HT-29 (cell line): ENCODE measurements at places on chromosomes 12 and 14.

DNA sequence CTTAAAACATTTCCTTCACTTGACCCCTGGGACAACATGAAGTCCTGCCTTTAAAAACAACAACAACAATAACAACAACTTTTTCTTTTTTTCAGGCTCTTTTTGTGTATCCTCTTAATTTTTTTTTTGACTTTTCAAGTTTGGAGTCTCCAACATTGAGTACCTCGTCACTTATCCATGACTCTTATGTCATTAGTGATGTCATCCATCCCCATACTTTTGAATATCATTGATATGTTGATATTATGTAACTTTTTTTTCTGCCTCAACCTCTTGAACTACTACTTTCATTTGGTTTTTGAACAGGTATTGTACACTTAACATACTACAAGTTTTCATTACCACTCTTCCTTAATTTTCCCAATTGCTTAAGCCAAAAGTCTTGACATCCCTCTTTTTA, 143.0 kb upstream of the ATXN7L3B start:
- no peak for DNase-seq

DNA sequence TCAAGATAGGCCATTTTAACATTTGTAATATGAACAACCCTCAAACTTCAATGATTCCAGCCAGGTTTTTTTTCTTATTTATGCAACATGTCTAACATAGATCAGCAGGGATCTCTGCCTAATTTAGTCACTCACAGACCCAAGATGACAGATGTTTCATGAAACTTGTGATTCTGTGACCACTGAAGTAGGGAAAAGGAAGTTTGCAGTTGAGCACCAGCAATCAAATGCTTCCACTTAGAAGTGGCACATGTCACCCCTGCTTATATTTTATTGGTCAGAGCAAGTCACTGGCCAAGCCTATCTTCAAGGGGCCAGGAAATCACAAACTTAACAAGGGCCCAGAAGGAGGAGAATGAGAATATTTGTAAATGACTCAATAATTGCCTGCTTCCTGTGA, 150.6 kb downstream of the BCAT1 start:
- DNase-seq: no peak

GRCh38 chr14:37816135-37816534, 220.7 kb downstream of the TTC6 start:
- DNase-seq: no peak

DNA sequence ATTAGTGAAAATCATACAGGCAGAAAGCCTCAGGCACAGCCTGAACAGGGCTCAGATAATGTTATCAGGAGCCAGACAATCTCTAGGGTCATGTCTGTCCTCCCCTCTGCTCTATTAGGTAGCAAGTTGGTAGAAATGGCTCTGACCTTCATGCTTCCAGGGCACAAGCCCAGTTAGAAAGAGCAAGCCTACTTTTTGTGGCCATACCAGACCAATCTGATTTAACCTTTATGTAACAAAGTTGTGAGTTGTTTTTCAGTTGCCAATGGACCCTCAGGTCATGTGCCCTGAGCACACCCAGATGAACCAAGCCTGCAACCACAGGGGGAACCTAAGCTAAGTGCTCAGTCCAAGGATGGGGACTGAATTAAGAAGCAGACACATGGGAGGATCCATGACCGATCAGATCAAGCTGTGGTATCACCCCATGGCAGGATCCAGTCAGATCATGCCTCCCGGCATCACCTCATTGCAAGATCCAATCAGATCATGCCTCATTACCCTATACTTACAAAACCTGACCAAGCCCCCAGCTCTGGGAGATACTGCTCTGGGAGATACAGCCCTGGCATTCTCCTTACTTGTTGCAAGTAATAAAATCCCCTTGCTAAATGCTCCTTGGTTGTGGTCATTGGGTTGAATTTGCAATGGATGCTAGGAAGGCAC, 18.8 kb upstream of the HIGD1C start:
- no peak for DNase-seq

- DNase-seq: peak; percentile 88
These were observed 6.3 kb upstream of the LTBP2 start for GRCh38 chr14:74618078-74618952.

DNA sequence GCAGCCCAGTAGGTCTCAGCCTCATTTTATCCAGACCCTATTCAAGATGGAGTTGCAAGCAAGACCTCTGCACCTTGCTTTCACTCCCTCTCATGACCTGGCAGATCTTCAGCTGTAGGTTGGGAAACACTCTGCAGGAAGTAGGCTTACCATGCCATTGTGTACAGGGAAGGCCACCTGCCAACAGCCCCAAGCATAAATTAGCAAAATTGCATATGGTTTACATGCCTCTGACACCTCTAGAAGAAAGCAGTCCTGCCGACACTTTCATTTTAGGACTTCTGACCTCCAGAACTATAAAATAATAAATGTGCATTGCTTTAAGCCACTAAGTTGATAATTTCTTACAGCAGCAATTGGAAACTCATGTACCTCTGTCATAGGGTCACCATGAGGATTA, 96.9 kb downstream of the SLC15A4 start:
- no peak for DNase-seq

- no peak for DNase-seq
These were observed 42.4 kb downstream of the CACNA2D4 start for GRCh38 chr12:1876086-1876485.

DNA sequence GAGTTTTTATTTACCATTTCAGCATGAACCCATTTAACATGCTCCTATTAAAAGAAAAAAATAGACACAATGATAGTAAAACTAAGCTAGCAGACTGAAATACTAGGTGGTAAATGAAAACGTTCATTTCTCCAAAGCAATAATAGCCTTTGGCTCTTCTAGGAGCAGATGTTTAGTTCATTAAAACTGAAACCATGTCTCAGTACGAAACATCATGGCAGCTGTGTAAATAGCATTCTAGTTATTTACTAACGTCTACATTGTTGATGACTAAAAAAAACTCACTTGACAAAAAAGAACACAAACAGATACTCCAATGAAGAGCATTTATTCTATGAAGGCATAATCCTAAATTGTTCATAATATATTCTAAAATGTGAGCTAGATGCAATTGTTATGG, 17.9 kb downstream of the RECQL start:
- DNase-seq: no peak

DNA sequence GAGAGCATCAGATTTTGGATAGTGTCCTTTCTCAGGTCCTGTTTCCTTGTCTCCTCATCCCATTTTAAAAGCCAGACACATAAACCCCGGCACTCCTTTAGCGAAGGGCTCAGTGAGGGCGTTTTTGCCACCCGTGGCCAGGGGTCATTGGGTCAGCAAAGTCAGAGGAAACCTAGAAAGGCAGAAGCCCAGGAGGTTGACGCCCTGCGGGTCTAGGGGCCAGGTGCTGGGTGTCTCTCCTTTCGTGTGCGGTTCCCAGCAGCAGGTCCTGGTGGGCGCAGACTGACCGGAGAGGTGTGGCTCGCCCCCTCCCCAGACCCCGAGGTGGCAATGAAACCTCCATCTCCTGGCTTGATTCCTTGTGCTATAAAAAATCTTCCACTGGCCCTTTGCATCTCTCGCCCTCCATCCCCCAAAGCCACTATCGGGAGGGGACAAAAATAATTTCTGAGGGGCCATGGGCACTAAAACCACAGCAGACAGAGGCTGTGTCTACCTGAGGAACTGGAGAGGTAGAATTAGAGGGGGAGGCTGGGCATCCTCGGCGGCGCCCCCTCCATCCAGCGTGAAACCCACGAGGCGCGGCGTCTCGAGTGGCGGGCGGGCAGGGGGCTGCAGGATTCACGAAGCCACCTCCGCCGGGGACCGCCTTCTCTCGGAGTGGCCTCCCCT, 858 bp upstream of the FRMD6 start:
- DNase-seq: no peak

DNA sequence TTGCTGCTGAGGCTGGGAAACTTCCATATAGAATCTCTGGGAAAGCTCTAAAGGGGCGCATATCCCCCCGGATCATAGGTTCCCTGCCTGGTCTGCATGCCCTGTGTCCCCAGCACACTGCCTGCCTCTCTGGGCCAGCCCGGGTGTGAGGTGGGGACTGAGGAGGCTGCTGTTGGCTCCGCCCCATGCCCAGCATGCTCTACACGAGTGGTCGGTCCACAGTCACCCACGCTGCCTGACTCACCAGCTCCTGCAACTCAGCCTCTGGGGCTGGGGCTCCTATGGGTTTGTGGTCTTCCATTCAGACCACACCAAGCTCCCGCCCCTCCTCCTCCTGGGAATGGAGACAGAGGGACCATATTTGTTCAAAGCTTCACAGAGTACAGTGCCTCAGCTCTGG, 88.5 kb upstream of the ANO2 start:
- DNase-seq: no peak

- no peak for DNase-seq
These were observed 4.7 kb upstream of the PSMA6 start for GRCh38 chr14:35287431-35288013.

GRCh38 chr14:73633116-73634010, 11.4 kb upstream of the DNAL1 start:
- peak; percentile 67 for DNase-seq

- peak; percentile 92 for DNase-seq
These were observed 1.7 kb downstream of the TPCN1 start for GRCh38 chr12:113222730-113223531.

DNA sequence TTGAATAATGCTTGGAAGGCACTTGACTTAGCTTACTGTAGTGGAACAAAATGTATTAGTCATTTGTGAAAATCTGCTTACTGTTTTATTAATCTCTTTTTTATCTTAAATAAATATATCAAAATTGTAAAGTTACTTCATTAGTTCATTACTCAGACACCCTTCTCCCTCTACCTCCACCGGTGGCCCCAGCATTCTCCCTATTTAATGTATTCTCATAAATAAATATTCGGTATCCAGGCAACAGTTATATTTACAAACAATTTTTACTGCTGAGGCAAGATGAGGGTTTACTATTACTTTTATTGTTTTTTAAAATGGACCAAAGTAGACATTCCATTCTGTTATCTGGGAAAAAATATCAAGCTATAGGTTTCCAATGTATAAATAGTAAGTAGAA, 19.6 kb upstream of the ALX1 start:
- no peak for DNase-seq

DNA sequence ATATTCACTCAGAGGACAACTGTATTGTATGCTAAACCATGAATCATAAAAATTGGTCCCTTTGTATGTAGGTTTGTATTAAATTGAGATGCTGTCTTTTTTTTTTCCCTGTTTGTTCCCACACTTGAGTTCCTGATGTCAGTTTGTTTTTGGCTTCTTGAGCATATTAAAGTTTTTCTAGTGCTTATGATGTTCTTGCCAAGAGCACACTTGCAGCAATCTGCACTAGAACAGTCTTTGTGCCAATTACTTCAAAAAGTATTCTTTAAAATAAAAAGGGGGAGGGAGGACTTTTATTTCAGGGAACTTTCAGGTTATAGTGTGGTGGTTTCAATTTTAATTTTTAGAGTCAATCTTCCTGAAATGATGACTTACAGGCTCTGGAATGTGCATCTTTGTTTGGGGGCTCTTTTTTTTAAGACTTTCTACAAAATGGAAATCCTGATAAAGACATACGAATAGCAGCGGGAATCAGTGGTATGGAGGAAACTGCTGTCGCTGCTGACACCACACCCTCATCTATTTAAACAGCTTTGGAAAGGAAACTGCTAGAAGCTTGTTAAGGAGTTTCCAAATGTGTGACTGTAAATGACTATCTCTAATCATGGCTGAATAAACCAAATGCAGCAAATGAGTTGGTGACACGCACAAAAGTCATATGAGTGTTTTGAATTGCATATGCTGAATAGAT, 188.6 kb downstream of the EGLN3 start:
- no peak for DNase-seq

- DNase-seq: no peak
These were observed 1.4 kb upstream of the TBX3 start for GRCh38 chr12:114685320-114685781.

GRCh38 chr12:76860256-76860655, 18.6 kb downstream of the CSRP2 start:
- DNase-seq: no peak

DNA sequence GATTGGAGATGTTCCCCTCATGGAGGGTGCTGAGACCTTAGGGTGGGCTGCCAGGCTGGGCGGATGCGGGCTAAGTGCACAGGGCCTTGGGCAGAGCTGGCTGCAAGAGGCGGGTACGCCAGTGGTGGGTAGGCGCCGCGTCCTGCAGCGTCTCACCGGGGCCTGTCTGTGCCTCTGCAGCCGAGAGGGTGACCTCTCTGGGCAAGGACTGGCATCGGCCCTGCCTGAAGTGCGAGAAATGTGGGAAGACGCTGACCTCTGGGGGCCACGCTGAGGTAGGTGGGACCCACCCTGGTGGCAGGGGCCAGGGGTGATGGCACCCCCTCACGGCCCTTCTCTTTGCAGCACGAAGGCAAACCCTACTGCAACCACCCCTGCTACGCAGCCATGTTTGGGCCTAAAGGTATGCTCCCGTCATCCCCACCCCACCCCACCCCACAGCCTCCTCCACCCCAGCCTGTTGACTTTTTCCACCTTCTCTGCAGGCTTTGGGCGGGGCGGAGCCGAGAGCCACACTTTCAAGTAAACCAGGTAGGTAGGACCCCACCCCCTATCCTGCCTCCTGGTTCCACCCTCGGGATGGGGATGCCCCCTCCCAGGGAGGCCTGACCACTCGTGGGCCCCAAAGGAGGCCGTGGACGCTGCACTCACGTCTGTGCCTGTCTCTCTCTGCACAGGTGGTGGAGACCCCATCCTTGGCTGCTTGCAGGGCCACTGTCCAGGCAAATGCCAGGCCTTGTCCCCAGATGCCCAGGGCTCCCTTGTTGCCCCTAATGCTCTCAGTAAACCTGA, 1.5 kb downstream of the CRIP1 start:
- peak; percentile 68 for DNase-seq

DNA sequence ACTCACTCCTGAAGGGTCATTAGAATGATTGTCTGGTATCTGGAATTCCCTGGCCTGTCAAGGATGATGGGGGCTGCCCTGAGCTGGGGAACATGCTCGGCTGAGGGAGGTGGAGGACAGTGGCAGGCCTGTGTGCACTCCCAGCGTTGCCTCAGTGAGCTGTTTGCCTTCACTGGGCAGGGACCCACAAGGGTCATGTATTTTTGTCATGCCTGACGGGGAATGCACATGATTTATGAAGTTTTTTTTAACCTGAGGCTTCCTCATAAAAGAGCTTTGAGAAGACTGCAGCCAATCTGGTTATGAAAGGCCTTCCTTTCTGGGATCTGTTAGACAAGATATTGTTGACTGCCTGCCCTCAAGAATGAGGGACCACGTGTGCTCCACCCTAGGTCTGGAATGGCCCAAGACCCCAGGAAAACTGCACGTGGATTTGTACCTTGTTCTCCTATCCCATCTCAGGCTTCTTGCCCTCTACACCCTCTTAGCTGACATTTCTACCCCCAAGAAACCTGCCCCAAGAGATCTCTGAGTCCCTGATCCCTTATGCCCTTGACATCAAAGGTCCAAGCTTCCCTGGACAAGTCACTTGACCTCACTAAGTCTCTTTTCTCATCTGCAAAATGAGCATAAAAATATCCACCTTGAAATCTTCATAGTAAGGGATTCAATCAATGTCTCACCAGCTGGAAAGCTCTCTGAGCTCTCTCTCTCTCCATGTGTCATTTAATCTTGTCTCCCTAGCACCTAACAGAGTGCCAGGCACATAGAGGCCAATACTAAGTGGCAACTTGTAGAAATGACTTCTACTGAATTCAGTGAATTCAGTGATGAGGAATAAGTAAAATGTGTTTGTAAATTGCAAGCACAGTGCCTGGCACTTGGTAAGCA, 24.5 kb upstream of the COL2A1 start:
- DNase-seq: no peak
